ENCODE measurements at places on chromosomes 1 and 21.

DNA sequence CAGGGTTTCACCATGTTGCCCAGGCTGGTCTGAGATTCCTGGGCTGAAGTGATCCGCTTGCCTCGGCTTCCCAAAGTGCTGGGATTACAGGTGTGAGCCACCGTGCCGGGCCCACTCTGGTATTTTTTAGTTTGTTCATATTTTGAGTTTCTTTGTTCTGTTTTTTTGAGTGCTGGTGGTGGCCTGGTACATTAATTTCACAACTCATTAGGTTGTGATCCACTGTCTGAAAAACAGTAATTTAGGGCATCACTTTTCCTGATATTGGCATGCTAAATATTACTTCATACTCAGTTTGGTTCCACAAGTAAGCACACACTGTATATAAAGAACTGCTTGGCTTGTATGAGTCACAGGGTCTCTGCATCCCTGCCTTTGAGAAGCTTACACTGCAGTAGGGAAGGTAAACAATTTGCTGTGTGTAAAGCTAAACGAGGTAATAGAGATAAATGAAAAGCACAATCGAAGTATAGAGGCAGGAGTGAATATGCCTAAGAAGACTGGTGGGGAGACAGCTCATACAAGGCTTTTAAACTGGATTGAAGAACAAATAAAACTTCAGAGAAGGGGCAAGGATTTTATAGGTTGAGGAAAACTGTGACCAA, 7.7 kb downstream of the SNX27 start:
- DNase-seq, result no peak

GRCh38 chr21:15014221-15014620, 50.6 kb downstream of the NRIP1 start:
- DNase-seq, result no peak

DNA sequence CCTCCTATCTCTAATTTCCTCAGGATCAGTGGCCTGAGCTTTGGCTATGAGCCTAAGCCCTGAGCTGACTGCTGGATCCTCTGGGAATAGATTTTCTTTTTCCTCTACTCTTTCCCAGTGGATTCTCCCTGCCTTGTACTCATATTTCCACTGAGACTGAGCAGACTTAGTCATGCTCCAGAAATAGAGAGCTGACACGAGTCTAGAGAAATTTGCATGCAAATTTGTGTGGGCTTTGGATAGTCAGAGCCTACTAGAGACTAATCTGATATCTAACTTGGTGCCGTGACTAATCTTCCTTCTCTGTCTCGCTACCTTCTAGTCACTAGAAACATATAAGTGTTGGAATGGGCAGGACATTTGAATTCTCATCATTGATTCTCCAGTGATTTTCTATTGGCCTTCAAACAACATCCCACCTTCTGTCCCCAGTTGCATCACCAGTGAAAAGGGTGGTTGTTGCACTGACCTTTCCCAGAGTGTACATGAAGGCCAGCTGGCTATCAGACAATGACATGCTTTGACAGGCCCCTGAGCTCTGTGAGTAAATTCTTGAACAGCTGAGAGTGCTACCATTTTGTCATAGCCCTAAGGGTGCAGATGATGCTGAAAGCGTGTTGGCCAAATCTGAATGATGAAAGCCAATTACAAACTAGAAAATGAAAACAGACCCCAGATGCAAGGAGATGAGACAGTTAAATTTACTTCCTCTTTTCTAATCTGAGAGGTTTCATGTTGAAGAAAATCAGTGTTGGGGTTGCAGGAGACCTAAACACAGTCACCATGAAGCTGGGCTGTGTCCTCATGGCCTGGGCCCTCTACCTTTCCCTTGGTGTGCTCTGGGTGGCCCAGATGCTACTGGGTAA, at the start of gene FCRLA:
Gene FCRLA, plus strand, starts transcription at position 748 of the 866 bp plus-strand sequence. Its CDS starts 36 bp downstream, at position 784.
- no peak for DNase-seq

DNA sequence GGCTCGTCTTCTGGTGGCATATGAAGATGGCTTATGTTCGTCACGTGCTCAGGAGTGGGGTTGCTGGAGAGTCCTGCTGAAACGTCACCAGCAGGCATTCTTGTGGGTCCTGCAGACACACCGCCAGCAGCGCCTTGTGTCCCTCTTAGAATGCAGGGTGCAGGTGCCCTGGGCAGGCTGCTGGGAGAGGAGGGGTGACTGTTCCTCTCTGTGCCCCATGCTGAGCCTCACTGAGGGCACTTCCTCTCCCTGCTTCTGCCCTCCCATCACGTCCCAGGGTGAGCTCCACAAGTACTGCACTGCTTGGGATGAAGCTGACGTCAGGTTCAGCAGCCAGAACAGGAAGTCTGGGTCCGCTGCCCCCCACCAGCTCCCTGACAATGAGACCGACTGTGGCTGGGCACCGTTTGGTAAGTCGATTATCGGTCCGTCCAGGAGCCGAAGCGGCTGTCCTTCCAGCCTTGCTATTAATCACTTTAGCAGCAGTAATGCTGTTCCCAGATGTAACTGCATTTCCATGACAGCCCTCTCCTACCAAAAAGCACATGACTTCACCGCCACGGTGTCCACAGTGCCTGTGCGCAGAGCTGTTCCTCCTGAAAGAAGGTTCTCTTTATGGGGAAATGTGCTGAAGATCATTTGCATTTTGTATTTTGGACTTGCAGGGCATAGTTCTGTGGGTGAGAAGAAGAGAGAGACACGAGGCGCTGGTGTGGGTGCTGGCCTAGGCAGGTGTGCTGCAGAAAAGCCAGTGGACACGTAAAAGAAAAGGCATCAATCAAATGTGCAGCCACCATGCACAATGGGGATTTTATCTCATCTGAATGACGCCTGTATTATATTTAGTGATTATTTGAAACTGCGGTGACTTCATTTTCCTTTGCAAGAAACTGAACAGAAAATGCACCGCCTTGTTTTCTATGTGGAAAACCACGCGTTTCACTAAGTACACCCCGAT, 21.0 kb downstream of the SLC37A1 start:
- no peak for DNase-seq

- no peak for DNase-seq
These were observed 696.6 kb upstream of the BRINP3 start for GRCh38 chr1:191174298-191174697.

DNA sequence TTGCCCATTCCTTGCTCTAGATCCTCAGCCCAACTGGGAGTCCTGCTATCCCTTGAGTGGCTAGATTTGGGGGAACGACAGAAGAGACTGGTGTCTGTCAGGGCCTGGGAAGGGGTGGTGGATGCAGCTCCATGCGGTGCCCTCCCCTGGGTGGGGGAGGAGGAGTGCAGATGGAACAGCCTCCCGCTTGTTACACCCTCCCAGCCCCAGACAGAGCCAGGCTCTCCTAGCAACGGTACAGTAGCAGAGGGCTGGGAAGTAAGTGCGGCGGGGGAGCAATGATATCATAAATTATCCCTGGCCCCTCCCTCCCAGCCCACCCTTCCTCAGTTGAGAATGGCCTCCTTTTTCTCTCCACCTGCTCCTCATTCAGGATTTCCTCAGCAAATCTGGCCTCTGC, 37.2 kb downstream of the RHBG start:
- DNase-seq, result no peak

GRCh38 chr1:93108335-93108734, 29.3 kb downstream of the MTF2 start:
- DNase-seq, result no peak

DNA sequence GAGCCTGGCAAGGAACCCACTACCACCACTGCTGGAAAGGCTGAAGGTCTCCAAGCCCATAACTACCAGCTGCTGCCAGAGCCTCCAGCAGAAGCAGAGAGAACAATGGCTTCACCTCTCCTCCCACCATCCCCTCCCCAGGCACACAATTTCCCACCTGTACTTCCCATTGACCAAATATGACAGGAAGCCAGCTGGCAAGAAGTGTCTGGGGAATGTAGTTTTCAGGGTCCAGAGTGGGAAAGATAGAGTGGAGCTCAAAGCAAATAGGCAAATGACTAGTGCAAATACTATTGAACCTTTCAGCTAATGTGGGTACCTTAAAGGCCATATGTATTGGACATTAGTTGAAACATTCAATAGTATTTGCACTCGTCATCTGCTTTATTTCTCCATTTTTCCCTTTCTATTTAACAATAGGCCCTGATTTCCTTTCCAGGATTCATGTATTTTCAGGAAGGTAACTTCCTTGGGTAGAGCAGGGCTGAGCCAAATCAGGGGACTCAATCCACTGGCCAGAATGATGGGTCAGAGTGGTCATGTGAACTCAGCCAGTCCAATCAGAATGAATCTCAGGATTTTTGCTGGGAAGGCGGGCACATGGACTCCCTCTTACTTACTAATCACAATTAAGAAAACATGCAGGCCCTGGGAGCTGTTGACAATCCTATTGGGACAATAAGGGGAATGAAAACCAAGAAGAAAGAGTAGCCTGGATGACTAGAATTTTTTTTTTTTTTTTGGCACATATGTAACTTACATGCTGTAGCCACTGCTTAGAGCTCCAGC, 12.1 kb upstream of the NFYC start:
- DNase-seq, result no peak

DNA sequence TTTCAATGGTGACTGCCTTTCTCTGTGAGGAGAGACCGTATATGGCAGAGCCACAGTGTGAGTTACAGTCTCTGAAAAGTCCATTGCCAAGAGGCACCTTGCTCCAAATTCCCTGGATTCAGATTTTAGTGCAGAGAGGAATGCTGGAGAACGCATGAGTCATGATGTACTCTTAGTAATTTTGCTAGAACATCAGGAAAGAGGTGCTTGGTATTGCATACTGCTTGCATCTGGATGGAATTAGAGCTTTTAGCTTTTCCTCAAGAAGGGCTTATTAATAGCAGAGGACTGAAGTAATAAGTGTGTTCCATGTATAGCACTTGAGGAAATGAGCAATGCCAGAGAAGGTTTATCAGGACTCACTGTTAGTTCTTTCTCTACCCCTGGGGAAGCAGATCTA, 40.5 kb upstream of the AKT3 start:
- no peak for DNase-seq

GRCh38 chr1:243539636-243540035, 283.8 kb downstream of the SDCCAG8 start:
- no peak for DNase-seq

DNA sequence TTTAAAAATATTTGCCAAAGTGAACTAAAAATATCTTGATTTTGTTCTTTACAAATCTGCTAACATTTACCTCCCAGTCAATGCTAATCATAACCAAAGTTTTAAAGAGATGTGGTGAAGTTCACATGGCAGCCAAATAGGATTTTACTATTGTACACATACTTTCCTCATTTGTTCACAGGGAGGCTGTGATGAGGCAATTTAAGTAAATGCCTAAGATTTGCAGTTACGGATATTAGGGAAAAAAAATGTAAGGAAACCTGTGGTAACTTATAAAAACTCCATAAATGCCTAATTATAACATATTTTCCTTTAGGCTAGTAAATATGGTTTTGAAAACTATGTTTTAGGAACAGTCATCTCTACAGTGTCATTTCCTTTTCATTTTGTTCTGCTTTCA, 32.4 kb downstream of the RGS5 start:
- no peak for DNase-seq

GRCh38 chr1:23381233-23381885, 11.7 kb upstream of the ZNF436 start:
- DNase-seq, result no peak

All from stimulated activated CD8-positive, alpha-beta memory T cell treated with anti-CD3 and anti-CD28 coated beads, Interleukin-12 subunit alpha, Interleukin-12 subunit beta, amount 100 ng/mL, for 4 hours (primary cell).